GM20000 (cell line): ENCODE measurements at places on chromosomes 4 and X.

- no peak for DNase-seq
Observed at GRCh38 chrX:39399387-39399786, 598.1 kb downstream of the MID1IP1 start.

GRCh38 chr4:38195486-38195885 lies 235.3 kb downstream of the PTTG2 start:
- no peak for DNase-seq

- DNase-seq: no peak
Observed at GRCh38 chrX:51332188-51332942, at the start of gene NUDT10. Gene NUDT10, plus strand, starts transcription at chrX:51332822. Its CDS starts 144 bp downstream, at chrX:51332966.

- DNase-seq: no peak
Observed at GRCh38 chr4:8215001-8215427, 15.9 kb downstream of the SH3TC1 start.

DNA sequence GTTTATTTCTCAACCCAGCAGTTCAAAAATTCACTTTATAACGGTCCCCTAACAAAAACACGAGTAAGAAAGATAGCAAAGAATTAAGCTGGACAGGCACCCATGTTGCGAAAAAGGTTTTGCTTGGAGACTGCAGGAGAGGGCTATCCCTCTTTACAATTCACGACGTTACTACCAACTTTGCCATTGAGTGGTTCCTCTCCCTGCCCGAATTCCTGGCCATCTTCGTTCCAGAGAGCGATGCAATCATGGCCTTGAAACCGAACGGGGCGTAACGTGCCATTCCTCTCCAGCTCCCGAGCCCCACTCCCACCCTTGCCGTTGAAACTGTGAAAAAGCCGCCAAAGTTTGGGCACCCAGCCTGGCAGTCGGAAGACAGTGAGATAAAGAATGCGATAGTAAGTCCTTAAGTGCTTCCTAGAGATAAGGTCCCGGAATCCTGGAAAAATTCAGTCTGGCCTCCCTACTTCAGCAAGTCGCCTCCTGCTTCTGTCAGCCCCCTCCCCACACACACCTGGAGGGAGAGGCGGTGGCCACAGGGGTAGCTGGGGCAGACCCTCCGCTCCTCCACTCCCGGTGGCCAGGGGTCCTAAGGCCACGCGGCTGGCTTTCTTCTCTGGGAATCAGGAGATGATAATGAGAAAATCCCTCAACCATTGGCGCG lies 65.2 kb downstream of the FBXO8 start:
- no peak for DNase-seq

DNA sequence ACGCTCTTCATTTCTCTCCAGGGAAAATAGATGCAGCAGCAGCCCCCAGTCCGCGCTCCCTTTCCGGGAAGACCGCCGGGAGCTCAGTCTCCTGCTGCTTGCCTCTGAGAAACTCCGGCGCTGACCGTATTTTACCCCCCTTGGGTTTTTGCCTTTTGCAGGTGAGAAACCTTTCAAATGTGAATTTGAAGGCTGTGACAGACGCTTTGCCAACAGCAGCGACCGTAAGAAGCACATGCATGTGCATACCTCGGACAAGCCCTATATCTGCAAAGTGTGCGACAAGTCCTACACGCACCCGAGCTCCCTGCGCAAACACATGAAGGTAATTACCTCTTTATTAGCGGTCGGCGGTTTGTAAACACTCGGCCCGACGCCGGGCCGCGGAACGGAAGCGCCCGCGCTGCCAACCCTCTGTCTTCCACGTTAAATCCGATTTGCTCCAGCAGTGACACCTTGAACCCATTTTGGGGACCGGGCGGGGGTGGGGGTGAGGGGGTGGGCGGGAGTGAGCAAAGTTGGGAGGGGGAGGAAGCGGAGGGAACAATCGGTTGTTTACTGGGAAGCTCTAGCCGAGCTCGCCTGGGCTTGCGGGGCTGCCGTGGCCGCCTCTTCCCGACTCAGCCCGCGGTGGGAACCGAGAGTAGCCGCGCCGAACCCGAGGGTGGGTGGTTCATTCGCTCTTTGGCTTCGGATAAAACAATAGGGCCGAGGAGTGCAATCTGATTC lies 3.0 kb downstream of the ZIC3 start:
- no peak for DNase-seq
